ENCODE measurements at places on chromosomes 7 and 10. TPM values are rescaled to one million over a fixed set of nuclear protein-coding genes. Genes with fewer than 3 reads are reported as not detected.

DNA sequence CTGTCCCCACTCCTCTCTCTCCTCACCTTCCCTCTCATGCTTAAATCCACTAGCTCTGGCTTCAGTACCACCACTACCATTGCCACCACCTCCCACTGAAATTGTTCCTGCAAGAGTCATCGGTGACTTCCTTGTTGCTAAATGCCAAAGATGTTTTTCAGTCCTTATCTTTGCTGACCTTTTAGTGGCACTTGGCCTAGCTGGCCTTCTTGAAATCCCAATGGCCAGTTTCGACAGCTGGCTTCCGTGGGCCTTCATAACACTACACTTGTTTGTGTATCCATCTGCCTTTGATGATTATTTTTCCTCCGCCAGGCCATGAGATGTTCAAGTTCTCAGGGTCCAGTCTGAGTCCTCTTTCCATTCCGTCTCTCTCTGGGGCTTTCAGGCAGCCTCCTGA, 118.2 kb upstream of the NANOS1 start:
- H3K27me3 ChIP-seq = no peaks in the 10 kb centered on the region
- H3K27ac ChIP-seq = no peak overlapping the region

Gene CXCL12
- 93.7 TPM for total RNA-seq

Gene UNCX
- total RNA-seq = not detected

DNA sequence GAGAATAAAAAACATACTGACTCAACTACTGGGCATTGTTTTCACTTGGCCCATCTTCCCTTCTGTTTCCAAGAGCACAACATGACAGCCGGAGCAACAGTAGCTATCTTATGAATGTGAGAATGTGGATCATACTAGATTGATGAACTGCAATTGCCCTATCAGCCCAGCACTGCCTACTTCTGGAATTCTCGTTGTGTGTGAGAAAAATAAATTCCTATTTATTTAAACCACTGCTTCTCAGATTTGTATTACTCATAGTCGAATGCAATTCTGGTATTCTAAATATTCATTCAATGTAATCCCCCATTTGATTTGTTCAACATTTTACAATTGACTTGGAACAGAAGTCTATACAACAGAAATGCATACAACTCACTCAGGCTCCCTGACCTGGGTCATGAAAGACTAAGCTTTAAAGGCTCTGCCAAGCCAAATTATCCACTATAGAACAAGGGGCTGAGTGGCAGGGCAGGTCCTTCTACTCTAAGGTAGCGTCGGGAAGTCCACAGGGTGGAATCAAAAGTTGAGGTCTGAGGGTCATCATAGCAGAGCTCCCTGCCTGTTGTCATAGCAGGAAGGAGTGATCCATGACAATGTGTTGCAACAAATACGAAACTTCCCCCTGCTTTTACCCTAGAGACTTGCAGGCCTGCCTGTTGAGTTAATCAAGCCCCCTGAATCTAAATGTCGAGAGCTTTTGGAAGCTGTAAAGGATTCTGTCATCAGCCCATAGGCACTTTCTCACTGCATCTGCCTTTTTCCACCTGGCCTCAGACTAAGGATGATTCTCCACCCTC, 12.4 kb upstream of the JAZF1 start:
- no peak overlapping the region for H3K4me3 ChIP-seq
- H3K36me3 ChIP-seq = no peaks in the 10 kb centered on the region
- no peaks in the 10 kb centered on the region for H3K27me3 ChIP-seq
- no peaks in the 10 kb centered on the region for H3K4me1 ChIP-seq
- H3K27ac ChIP-seq = no peak overlapping the region
- no peak for DNase-seq

Gene PLAU
- total RNA-seq = 1.6 TPM

Gene AKR1C2
- 3.1 TPM for total RNA-seq

DNA sequence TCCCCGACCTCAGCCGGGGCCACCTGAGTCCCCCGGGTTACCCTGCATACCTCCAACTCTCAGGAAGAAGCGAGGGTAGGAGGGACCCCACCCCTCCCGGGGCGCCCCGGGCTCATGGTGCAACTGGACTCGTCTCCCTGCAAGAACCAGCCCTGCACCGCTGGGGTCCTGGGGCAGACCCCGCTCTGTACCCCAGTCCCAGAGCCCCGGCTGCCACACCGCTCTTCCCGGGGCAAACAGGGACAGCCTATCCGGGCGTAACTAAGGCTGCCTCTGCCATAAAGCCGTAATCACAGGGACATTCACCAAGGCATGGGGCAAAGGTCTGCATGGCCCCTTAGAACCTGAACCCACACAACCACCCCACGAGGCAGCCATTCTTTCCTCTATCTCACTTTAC, 6.7 kb upstream of the MAFK start:
- no peak overlapping the region for H3K27ac ChIP-seq
- DNase-seq = no peak
- H3K27me3 ChIP-seq = no peaks in the 10 kb centered on the region

Gene SPAM1
- not detected for total RNA-seq

DNA sequence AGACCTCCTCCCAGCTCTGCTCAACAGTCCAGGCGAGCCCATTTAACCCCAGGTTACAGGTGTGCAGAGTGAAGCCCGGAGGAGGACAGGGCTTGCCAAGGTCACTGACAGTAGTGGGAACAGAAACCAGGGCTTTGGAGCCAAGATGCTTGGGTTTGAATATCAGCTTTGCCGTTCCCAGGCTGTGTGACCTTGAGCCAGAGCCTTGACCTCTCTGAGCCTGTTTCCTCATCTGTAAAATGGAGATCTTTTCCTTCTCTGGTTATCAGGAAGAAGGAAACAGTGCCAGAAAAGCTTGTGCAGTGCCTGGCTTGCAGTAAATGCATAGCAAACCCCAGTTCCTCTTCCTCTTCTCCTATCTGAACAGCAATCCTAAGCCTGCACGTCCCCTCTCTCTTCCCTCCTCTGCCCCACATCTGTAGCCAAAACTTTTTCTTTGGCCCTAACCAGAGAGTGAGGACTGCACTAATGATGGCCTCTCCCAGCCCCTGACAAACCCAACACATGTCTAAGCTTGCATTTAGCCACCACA, 21.4 kb upstream of the MLXIPL start:
- H3K4me3 ChIP-seq = no peak overlapping the region
- no peak for DNase-seq
- H3K27me3 ChIP-seq = no peaks in the 10 kb centered on the region
- H3K27ac ChIP-seq = no peak overlapping the region
- H3K4me1 ChIP-seq = peaks cover 11% of the 10 kb centered on the region
- H3K36me3 ChIP-seq = no peaks in the 10 kb centered on the region

- peak overlapping the region; percentile 99 for H3K27ac ChIP-seq
- no peaks in the 10 kb centered on the region for H3K27me3 ChIP-seq
- peak; percentile 78 for DNase-seq
- H3K4me3 ChIP-seq = peak overlapping the region; percentile 72
These were observed 1.3 kb downstream of the EIF4EBP2 start for GRCh38 chr10:70405037-70405824.

DNA sequence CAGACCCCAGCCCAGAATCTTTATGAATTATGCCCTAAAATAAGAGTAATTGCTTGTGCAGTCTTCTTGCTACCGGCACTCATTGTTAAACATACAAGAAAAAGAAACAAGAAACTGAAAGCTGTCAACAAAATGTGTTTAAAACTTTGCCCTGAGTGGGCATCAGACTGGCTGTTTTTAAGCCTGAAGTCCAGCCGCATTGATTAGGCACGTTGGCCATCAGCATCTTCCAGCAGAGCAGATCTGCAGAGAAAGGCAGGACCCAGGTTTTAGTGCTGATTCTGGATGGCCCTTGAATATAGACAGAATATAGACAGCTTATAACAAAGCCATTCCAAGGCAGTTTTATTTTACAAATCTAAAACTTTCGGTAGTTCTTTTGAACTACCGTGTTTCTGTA, 102.8 kb downstream of the POLL start:
- no peaks in the 10 kb centered on the region for H3K27me3 ChIP-seq
- no peak overlapping the region for H3K27ac ChIP-seq
- H3K4me1 ChIP-seq = no peaks in the 10 kb centered on the region

- H3K4me1 ChIP-seq = no peaks in the 10 kb centered on the region
- H3K36me3 ChIP-seq = no peaks in the 10 kb centered on the region
- DNase-seq = no peak
- H3K4me3 ChIP-seq = no peak overlapping the region
- H3K27ac ChIP-seq = no peak overlapping the region
These were observed 68.5 kb upstream of the BMPER start for GRCh38 chr7:33836797-33837355.

DNA sequence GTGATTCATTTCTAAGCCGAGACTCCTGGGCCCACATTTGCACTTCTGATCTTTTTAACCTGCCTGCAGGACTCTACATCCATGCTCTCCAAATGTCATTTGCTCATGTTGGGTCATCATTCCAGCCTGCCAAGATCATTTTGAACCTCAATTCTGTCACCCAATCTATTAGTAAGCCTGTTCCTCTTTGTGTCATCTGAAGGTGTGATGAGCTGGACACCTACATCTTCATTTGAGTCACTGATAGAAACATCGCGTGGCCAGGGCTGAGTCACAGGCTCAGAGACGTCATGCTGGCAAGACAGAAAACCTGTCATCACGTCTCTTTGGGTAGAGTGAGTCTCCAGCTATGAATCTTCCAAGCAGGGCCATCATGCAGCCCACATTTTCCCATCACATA, 65.3 kb upstream of the SLF2 start:
- H3K27me3 ChIP-seq = no peaks in the 10 kb centered on the region
- no peak overlapping the region for H3K4me3 ChIP-seq
- no peaks in the 10 kb centered on the region for H3K36me3 ChIP-seq

GRCh38 chr7:106019470-106019820, 56.4 kb downstream of the CDHR3 start:
- no peak overlapping the region for H3K27ac ChIP-seq
- H3K4me3 ChIP-seq = no peak overlapping the region
- H3K4me1 ChIP-seq = no peaks in the 10 kb centered on the region
- DNase-seq = no peak
- H3K36me3 ChIP-seq = no peaks in the 10 kb centered on the region
- H3K27me3 ChIP-seq = no peaks in the 10 kb centered on the region

Gene TYW1
- total RNA-seq = 15.6 TPM

GRCh38 chr10:126674741-126675515, 4.4 kb upstream of the C10orf90 start:
- H3K4me3 ChIP-seq = no peak overlapping the region
- DNase-seq = no peak
- no peaks in the 10 kb centered on the region for H3K27me3 ChIP-seq

GRCh38 chr10:29254123-29255046, 34.5 kb upstream of the LYZL1 start:
- no peaks in the 10 kb centered on the region for H3K27me3 ChIP-seq
- peaks cover 9% of the 10 kb centered on the region for H3K4me1 ChIP-seq
- peak overlapping the region; percentile 28 for H3K27ac ChIP-seq
- H3K4me3 ChIP-seq = no peak overlapping the region
- DNase-seq = no peak

Gene ADCYAP1R1
- total RNA-seq = 8.2 TPM

Gene NUTM2A
- total RNA-seq = 1.0 TPM

GRCh38 chr7:138875794-138876193, 77.8 kb upstream of the ATP6V0A4 start:
- H3K36me3 ChIP-seq = no peaks in the 10 kb centered on the region
- H3K27me3 ChIP-seq = no peaks in the 10 kb centered on the region
- no peaks in the 10 kb centered on the region for H3K4me1 ChIP-seq
- H3K27ac ChIP-seq = no peak overlapping the region
- DNase-seq = no peak

- H3K27me3 ChIP-seq = no peaks in the 10 kb centered on the region
- no peak overlapping the region for H3K4me3 ChIP-seq
- peaks cover 21% of the 10 kb centered on the region for H3K4me1 ChIP-seq
- H3K27ac ChIP-seq = no peak overlapping the region
- DNase-seq = no peak
- no peaks in the 10 kb centered on the region for H3K36me3 ChIP-seq
These were observed 46.6 kb downstream of the PWWP2B start for GRCh38 chr10:132443605-132443982.

Gene GNG11
- 11.4 TPM for total RNA-seq

- H3K4me1 ChIP-seq = no peaks in the 10 kb centered on the region
- H3K27ac ChIP-seq = no peak overlapping the region
- no peaks in the 10 kb centered on the region for H3K36me3 ChIP-seq
- no peak for DNase-seq
- H3K27me3 ChIP-seq = no peaks in the 10 kb centered on the region
- no peak overlapping the region for H3K4me3 ChIP-seq
These were observed 5.7 kb upstream of the ZC3HAV1L start for GRCh38 chr7:139041378-139042085.

DNA sequence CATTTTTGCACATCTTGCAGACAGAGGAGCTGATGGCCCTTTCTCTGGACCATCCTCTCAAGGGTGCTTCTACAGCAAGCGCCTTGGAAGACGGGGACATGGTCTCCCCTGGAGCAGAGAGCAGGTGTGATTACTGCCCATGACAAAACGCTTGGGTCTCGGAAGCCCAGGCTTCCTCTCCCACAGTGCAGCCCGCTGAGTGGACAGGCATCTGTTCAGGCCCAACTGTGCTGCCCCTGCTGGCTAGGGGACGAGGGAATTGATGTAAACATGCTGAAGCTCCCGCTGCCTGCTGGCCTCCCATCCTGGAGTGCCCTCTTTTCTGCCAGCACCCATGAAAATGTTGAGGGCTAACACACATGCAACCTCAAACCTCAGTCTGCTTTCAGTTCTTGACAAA, 14.3 kb downstream of the IL15RA start:
- no peak for DNase-seq
- no peaks in the 10 kb centered on the region for H3K27me3 ChIP-seq
- H3K4me3 ChIP-seq = no peak overlapping the region

- no peaks in the 10 kb centered on the region for H3K4me1 ChIP-seq
- no peaks in the 10 kb centered on the region for H3K27me3 ChIP-seq
- H3K27ac ChIP-seq = no peak overlapping the region
- DNase-seq = no peak
These were observed 463.6 kb upstream of the DPP6 start for GRCh38 chr7:153588586-153588985.

DNA sequence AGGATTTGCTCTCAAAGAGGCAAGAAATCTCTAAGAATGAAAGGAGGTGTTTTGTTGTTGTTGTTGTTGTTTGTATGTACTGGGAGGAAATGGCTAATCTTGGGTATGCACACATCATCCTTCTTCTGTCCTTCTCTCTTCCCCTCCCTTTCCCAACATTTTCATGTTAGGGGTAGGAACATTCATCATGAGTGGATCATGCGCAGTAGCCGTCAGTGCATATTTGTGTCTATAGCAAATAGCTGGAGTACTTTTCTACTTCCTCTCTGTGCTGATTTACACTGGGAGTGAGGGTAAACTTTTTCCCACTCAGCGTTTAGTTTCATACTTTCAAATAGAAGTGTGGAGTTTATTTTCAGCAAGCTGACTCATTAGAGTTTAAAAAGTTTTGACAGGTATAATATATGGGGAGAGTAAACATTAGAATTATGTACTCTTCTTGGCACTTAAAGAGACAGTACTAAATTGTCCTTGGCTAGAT, 80.5 kb upstream of the PRKG1 start:
- H3K4me1 ChIP-seq = peaks cover 31% of the 10 kb centered on the region
- H3K27ac ChIP-seq = peak overlapping the region; percentile 81
- DNase-seq = peak; percentile 65
- H3K4me3 ChIP-seq = peak overlapping the region; percentile 4
- no peaks in the 10 kb centered on the region for H3K36me3 ChIP-seq
- H3K27me3 ChIP-seq = no peaks in the 10 kb centered on the region

Gene CNNM2
- 5.3 TPM for total RNA-seq

Gene SLC16A9
- 2.6 TPM for total RNA-seq

Gene NEUROG3
- total RNA-seq = not detected

Gene PLPP4
- total RNA-seq = not detected

- H3K27ac ChIP-seq = peak overlapping the region; percentile 87
- peaks cover 20% of the 10 kb centered on the region for H3K4me1 ChIP-seq
- no peak for DNase-seq
- no peak overlapping the region for H3K4me3 ChIP-seq
- no peaks in the 10 kb centered on the region for H3K36me3 ChIP-seq
These were observed 1.8 kb downstream of the TSPAN13 start for GRCh38 chr7:16755397-16755796.

GRCh38 chr10:66521506-66521905, 404.3 kb upstream of the LRRTM3 start:
- H3K27me3 ChIP-seq = no peaks in the 10 kb centered on the region
- no peak for DNase-seq
- no peaks in the 10 kb centered on the region for H3K36me3 ChIP-seq
- no peak overlapping the region for H3K4me3 ChIP-seq
- H3K27ac ChIP-seq = no peak overlapping the region
- H3K4me1 ChIP-seq = no peaks in the 10 kb centered on the region

Data from body of pancreas (tissue), 4 donors.